Mesothelial cell of epicardium (in vitro differentiated cells): ENCODE measurements at places on chromosomes 6 and 20.

GRCh38 chr6:15769511-15770018 lies 106.7 kb upstream of the DTNBP1 start:
- no peak for DNase-seq

DNA sequence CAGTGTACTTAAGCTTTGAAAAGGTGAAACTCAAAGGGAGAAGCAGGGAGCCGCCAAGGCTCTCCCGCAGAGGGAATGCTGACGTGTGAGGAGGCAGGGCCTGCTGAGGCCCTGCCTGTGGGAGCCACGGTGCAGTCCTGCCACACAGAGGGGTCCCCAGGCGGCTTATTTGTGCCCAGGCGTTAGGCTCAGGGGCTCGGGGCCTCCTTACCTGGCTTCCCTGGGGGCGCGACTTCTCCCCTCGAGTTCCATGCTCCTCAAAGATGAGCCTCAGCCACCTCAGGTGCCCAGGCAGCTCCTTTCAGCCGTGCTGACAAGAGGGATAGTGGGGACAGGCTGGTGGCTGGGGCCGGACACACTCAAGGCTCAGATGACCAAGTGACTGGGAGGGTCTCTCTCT lies 2.2 kb upstream of the KIF25 start:
- DNase-seq: no peak

- no peak for DNase-seq
Measured at GRCh38 chr6:139378882-139379341, 4.5 kb upstream of the CITED2 start.

DNA sequence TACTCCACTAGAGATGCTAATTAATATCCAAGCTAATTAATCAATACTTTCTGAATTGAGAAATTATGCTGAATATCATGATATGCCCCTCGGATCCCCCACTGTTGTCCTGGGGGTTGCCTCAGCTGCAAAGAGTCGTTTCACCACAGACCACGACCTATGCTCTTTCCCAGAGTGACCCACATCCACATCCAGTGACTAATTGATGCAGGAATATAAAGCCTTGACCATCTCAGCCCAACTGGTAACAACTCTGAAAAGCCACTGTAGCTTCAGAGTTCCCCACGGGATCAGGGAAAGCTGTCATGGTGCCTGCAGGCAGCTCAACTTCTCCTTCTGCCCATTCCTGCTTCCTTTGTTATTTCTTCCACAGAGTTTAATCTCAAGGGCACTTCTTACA lies 116.9 kb downstream of the RWDD2A start:
- no peak for DNase-seq

DNA sequence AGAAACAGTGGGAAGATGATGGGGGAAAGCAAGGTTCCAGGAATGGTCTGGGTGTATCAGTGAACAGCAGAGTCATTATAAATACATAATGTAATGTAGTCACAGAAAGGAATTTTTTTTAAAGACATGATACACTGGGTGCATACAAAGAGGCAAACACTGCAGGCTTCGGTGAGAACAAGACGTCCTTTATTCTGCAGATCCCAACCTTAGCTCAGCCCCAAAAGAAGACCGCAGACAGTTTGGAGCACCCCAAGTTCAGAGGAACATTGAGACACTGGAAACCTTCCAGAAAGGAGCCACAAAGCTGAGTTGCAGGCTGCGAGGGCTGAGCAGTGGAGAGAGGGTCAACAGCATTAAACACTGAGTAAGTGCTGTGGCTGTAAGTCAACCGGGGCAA lies 30.6 kb upstream of the FOXC1 start:
- DNase-seq: no peak

DNA sequence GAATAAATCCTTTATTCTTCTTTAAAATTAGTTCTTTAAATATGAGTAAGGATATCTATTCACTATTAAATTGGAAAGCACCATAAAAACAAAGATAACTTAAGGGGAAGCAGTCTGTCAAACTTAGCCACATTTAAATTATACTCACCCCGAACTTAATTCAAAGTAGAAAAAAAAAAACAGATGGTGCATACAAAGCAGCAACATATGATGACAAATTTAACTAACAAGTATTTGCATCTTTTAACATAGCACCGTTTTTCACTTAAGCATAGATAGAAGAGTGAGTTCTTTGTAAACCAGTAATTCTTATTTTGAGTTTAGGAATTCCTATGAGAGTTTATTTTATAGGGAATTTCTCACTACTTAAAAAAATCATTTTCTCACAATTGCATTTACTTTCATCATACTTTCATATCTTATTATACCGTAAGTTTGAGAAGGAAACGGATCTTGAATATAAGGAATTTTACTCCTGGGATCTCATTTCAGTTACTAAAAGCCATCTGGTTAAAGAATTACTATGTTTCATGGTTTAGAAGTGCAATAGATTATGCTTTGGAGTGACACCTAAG lies 828.2 kb upstream of the MAP3K7 start:
- DNase-seq: no peak

DNA sequence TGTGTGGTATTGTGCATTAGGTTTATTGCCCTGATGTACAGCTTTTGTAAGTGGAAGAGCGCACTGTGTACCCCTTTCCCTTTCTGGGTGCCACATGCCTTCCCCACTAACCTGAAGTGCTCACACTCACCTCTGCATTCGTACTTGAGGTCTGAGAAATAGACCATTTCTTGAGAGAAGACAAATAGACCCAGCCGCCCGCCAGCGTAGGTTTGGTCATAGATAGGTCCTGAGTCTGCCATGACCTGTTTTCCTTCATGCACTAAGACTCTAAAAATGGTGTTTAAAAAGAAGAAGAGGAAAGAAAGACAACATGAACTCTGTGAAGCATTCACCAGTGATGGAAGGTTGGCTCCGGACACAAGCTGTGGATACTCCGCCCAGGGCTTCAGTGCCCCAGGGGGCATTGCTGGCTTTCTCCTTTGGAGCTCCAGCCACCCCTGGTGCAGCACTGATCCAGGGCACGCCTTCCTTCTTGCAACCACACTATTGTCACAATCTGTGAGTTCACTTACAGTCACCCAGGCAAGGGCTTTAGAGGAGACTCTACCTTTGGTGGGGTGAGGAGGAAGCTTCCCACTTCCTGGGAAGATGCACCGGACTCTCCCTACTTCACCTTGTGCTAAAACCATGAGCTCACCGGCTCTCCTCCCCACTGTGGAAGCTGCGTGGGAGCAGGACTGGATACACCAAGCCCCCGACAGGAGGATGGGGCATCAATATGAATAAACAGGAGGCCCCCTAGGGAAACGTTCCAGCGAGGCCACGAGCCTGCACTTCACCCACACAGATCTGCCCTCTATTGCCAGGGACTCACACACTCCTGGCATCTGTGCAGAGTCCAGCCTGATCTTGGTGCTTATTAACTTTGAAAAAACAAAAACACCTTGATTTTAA lies 33.3 kb downstream of the THBS2 start:
- no peak for DNase-seq

DNA sequence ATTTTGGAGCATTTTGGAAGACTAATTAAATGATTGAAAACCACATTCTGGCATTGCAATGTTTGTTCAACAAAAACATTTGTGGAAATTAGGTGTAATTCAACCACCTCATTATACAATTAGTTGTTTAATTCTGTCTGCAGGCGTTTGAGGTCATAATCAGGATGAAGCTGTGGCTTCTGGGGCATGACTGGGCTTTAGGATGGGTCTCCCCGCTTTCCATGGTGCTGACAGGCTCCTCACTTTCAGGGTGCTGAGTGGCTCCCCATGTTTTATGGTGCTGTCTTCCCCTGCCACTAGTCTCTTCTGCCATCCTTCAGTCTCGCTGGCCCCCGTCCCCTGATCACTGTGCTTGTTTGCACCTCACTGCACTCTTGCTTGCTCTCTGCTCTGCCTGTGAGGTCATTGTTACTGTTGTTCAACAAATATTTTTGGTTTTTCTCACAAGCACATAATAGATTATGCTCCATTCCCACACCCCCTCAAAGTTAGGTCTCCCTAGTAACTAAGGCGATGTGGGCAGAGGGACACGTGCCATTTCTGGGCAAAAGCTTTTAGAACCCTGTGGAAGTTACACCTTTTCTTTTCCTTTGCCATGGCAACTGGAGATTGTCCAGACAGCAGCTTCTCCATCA lies 25.4 kb upstream of the ZNF831 start:
- no peak for DNase-seq

DNA sequence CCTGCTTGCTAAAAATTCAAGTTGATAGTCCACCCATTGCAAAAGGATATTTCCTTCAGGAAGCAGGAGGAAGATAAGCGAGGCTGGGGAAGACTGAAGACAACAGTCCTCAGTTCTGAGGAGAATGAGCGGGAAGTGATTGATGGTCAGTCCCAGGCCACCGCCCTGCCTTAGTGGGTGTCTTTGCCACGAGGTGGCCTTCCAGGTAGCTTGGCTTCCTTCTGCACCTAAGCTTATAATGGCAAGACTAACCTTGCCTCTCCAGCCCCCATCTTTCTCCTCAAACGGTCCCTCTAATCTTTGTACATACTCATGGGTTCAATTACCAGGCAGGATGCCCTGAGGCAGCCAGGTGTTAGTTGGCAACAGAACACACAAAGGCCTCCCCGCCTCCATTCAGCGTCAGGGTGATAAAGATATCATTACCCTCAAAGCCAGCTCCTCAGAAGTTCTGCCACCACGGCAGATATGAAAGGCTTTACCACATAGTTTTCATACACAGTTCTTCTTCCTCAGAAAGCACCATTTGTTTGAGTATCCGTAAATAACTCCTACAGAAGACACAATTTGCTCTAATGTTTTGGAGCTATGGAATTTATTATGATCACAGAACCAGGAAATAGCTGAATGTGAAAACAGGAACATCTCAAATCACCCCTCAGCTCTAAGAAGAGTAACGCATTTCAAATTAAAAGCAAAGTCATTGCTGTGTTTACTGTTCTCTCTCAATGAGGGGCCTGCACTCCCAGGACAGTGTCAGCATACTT lies 249.4 kb downstream of the ATXN1 start:
- no peak for DNase-seq

GRCh38 chr20:60255415-60255814 lies 297.2 kb downstream of the CDH26 start:
- DNase-seq: no peak

DNA sequence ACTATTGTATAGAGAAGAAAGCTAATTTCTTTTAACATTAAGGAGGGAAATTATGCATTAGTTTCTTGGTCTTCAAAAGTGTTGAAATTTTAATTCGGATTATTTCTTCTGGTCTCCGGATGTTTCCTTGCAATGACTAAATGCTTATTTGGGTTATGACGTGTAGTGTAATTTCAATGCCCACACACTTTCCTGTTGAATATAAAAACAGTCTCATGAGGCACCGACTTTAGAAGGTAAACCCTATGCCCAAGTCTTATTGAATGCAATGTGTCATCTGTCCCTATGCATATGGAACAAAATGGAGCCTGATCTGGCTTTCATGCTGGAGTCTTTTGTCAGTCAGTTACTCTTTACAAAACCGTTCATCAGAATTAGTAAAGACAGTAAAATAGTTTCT lies 17.7 kb downstream of the GJA1 start:
- no peak for DNase-seq

- DNase-seq: no peak
Measured at GRCh38 chr6:157443066-157443800, 62.2 kb downstream of the ZDHHC14 start.

DNA sequence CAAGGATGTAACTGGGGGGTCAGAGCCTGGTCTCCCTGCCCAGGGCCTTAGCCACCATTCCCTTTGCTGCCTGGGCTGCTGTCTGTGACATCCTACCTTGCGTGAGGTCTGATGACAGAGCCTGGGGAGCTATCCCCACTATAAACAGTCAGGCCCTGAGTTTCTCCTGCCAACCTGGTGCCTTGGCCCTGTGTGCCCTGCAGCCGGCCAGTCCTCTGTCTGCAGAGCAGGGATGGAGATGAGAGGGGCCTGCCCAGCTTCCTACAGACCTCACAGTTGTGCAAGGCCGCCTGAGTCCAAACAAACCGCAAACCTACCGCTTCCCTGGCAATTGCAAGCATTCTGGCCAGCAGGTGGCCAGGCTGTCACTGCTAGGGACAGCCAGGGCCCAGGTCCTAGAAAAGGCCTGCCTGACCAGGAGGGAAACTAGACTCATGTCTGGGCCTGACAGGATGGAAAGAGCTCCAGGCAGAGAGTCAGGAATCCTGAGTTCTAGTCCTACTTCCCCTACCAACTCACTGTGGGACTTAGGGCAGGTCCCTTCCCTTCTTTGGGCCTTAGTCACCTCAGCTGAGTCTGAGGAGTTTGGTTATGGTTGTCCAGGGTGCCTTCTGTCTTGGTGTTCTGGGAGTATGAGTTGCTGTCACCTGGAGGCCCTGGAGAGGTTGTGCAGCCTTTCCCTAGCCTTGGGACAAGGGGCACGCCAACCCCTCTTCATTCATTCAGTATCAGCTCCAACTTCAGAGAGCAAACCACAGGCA lies 86.2 kb downstream of the VEGFA start:
- no peak for DNase-seq

GRCh38 chr6:151060096-151060765 lies 179.5 kb upstream of the AKAP12 start:
- DNase-seq: no peak

DNA sequence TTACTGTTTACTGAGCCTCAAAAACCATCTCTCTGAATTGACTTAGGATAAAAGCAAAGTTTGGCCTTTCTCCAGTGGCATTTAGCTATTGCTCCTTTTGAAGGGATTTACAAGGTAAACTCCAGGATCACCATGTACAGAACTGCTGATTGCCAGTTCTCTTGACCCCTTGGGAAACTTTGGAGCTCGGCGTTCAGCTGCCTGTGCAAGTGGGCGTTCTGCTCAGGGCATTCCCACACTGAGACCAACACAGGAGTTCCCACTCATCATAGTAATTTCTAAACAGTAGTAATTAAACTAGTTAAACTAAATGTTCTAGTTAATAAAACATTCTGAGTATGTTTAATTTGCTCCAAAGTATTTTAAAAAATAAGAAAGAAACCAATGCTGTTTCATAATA lies 14.9 kb downstream of the KCNQ5 start:
- no peak for DNase-seq

DNA sequence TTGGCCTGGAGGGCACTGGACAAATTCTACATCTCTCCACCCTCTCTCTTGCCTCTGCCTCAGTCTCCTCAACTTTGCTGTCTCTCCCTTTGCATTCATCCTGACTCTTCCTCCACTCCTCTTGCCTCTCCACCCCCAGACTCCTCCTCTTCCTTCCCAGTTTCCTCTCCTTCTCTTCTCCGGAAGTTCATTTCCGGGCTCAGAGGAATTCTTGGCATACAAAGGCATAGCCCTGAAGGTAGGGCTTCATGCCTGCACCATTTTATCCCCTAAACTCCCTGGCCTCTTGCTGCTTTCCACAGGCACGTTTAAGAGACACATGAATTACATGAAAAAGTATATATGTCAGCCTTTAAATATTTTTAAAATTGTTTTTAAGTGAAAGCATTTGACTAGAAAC lies 10.6 kb downstream of the BFSP1 start:
- no peak for DNase-seq
